Activated CD8-positive, alpha-beta memory T cell treated with anti-CD3 and anti-CD28 coated beads, Interleukin-2, amount 10 ng/mL, durations not matched to agents 7 days and 5 days (primary cell): ENCODE measurements at places on chromosomes 12 and 14.

DNA sequence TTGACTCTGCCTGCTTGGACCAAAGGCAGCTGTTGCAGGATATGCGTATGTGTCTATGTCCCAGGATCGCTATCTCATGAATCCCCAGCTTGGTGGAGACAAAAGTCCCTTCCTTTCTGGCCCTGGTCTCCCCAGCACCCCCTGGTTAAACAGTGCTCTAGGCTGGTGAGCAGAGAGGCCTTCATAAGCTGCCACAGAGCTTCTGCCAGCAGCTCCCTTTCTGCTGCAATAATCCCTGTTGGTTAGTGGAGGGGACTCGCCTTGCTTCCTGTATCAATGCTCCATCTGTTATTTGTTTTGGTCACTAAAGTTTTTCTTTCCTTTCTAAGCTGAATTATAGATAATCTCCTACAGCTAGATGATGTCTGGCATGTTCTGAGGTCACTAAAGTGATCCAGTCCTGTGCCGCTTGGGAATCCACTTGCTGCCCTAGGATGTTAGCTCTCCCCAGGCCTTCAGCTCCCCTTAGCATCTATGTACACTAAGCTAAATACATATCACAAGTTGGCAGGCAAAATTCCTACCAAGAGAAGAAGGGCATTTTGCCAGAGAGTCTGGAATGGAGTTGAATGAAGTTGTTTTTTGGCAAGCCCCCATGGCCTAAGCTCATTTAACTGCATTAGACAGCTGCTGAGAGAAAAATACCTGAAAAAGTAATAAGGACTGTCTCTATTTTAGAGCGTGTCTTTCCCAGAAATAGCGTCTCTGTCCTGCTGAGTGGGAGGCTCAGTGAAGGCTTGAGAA is 47.8 kb downstream of the RDH12 start:
- no peak for DNase-seq

GRCh38 chr12:45828402-45828801 is 98.9 kb downstream of the ARID2 start:
- no peak for DNase-seq

- no peak for DNase-seq
These were observed 21.2 kb downstream of the TAS2R50 start for GRCh38 chr12:10965476-10965875.

- no peak for DNase-seq
These were observed 27.6 kb downstream of the SAMD4A start for GRCh38 chr14:54594537-54594936.

GRCh38 chr12:120376416-120376815 is 7.5 kb upstream of the MSI1 start:
- no peak for DNase-seq

- no peak for DNase-seq
These were observed 46.3 kb downstream of the PTCSC3 start for GRCh38 chr14:36130186-36130585.

DNA sequence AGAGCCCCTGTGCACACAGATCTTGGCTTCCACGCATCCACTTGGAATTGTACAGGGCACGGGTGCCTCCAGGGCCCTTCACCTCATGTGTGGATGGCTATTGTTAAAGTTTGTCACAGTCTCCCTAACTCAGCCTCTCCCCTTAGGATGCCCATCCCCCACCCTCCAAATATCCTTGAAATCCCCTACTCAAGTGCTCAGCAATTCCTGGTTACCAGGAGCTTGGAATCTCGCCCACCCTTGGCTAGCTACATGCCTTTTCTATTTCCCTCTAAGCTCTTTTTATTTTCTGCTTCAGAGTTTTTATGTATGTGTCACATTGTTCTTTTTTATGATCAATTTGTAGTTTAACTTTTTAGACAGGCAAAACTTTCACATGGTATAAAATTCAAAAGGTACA is 13.0 kb upstream of the NR1H4 start:
- no peak for DNase-seq

DNA sequence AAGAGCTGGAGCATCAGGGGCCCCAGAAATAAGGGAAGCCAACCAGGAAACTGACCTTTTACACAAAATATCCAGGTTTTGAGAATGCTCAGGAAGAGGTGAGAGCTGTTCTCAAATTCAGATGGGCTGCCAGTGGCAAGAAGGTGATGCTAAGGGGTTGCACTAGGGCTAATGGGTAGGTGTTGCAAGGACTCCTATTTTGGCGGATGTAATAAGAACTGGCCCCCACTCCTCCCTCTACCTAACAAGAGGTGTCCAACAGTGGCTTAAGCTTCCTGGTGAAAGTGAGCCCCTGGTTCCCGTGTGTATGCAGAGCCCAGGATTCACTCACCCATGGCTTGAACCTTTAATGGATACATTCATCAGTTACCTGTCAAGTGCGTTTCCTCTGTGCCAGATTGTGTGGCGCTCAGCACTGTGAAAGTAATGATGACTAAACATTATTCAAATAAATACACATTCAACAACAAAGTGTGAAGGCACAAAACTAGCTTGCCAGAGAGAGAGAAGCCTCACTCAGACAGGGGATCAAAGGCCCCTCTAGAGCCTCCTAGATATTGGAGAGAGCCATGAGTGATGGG is 705 bp upstream of the CHGA start:
- DNase-seq, result no peak

GRCh38 chr14:73467377-73467776 is 9.0 kb upstream of the NUMB start:
- DNase-seq, result peak; percentile 55

GRCh38 chr14:104697892-104698583 is 8.6 kb downstream of the INF2 start:
- DNase-seq, result no peak

- peak; percentile 36 for DNase-seq
These were observed 289.8 kb upstream of the RTL1 start for GRCh38 chr14:101193106-101193844.

GRCh38 chr12:118925826-118926225 is 55.5 kb upstream of the SRRM4 start:
- DNase-seq, result no peak

DNA sequence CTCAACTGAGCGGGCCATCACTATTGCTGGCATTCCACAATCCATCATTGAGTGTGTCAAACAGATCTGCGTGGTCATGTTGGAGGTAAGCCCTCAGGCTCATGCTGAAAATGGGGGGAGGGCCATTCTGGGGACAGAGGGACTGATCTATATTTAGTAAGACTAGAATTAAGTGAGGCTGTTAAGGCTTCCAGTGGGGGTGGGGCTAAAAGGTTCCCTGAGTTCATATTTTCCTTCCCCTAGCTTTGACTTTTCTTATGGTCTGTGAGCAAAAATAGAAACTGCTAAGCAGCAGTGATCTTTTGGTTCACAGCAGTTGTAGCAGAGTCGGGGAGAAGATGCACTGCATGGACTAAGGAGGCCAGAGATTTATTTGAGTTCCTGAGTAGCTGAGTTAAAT is 9.2 kb downstream of the PCBP2 start:
- no peak for DNase-seq

DNA sequence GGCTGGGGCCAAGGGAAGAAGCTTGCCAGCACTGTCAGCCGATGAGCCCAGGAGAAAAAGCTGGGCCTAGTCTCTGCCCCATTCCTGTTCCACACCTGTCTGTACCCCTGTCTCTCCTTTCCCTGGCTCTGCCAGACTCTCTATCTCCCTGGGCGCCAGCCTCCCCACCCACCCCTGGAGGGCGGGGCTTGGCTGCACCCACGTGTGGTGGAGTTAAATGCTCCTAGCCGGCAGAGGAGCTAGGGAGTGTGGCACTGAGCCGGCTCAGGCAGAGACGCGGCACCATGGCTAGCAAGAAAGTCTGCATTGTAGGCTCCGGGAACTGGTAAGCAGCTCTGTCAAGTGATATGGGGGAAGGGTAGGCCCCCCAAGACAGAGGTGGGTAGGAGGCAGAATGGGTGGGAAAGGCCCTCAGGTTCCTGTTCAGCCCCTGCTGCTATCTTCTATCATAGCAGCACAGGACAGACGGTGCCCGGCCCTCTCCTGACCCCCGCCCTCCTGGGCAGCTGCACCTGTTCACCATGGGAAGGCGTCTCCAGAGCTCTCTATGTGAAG is at the start of gene GPD1:
TSS of gene GPD1 (plus strand) at position 242 of the 555 bp plus-strand sequence. CDS start at position 285, 43 bp downstream.
- no peak for DNase-seq

- no peak for DNase-seq
These were observed 58.5 kb downstream of the NUAK1 start for GRCh38 chr12:106080041-106080790.

GRCh38 chr12:116837097-116837496 is 44.1 kb downstream of the HRK start:
- no peak for DNase-seq

- no peak for DNase-seq
These were observed 18.6 kb upstream of the RIN3 start for GRCh38 chr14:92495027-92495426.

DNA sequence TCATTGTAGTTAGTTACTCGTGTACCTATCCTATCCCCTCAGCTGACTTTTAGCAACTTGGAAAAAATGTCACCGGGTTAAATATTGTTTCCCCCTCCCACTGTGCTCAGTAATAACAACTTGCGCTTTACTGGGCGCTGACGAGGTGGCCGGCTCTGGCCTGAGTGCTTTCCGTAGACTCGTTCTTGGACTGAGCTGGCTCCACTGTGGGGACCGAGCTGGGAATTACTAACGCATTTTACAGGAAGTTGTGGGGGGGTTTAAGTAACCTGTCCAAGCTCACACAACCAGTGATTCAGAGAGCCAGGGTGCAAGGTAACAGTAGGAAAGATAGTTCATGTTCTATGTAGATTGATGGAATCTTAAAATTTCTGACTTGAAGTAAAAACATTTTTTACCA is 82.5 kb upstream of the KICS2 start:
- no peak for DNase-seq

- DNase-seq, result no peak
These were observed 2.7 kb upstream of the SOAT2 start for GRCh38 chr12:53100466-53101151.

DNA sequence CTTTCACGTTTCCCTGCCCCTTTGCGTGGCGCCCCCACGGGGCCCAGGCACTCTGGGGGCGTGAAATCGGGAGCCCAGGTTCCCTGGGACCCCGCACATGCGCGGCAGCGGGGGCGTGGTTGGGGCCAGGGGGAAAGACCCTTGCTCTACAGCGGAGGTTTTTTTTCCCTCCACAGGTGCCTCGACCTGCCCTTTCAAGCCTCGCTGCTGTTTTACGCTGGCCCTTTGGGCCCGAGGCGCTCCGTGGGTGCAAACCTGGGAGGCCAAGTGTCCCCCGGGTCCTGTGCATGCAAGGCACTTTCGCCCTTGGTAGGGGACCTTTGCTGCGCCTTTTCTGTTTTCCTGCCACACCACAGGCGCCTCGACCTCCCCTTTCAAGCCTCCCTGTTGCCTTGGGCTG is 329.8 kb downstream of the ALG10 start:
- no peak for DNase-seq

- no peak for DNase-seq
These were observed 1.1 kb upstream of the RPL41 start for GRCh38 chr12:56115329-56115728.

DNA sequence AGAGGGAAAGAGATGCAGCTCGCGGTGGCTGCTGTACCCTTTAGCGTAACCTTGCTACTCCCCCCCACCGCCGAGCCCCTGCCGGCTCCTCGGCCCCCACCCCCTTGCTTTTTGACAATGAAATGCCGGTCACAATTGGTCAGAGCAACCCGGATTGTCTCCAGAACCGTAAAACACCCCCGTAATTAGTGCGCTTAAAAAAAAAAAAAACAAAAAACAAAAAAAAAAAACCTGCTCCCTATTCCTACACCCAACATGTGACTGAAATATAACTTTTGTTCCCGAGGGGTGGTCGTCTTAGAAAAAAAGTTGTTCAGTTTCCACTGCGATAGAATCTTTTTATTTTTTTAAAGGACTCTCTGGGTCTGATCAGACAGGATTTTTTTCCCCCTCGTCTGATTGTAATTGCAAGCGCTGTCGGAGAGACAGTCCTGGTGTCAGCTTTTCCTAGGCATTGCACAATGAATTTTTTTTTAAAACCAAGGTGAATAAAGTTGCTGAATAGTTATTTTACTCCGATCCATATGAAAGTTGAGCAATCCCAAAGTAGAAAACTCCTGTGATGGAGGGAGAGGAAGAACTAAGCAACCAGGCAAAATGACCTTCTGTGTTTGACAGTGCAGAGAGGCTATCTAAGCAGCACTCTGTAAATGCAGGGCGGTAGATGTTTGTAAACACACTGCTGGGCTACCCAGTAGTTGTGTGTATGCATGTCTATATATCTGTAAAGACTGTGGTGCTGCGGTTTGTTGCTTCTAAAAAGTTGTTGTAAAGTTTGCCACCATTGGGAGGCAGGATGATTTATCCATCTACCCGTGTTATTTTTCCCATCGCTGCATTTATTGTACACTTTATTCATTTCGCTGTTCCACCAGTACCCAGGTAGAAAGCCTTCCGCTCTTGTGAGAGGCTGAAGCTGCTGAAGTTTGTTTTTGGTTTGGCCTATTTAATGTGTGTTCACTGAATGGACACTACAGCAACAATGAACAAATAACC is 1.1 kb downstream of the ETV6 start:
- peak; percentile 57 for DNase-seq

DNA sequence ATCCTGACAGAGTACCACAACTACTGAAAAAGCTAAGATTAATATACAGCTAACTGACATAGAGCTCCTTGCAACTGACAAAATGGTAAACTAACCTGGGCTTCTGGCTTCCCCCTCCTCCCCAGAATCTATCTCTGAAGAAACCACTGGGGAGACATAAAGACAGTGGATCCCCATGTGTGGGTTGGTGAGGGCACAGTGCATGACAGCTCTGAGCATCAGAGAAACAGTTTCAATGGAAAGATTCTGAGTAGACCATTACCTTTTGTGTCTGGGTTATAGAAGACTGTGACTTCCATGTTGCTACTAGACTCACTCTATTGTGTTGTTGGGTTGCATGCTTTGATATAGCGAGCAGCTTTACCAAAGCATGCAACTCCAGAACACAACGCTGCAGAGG is 247.4 kb downstream of the EFCAB11 start:
- DNase-seq, result no peak

DNA sequence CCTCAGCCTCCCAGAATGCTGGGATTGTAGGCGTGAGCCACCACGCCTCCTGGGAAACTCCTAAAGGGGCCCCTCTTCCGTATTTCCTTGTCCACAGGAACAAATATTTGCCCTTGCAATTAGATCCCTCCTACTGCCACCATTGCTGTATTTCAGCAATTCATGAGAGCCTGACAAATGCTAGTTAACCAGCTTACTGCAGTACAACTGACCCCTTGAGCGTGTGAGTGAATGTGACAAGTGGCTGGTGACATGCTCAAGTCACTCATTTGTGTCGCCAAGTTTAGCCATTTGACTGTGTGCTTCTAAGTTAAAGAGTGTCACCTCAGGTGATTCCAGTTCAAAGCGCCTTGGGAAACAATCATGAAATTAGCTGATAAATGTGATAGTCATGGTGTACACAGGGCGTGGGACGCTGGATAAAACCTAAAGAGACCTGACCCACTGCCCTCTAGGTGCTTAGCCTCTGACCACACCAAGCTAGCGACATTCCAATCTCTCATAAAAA is 56.1 kb upstream of the MAP1LC3B2 start:
- no peak for DNase-seq

DNA sequence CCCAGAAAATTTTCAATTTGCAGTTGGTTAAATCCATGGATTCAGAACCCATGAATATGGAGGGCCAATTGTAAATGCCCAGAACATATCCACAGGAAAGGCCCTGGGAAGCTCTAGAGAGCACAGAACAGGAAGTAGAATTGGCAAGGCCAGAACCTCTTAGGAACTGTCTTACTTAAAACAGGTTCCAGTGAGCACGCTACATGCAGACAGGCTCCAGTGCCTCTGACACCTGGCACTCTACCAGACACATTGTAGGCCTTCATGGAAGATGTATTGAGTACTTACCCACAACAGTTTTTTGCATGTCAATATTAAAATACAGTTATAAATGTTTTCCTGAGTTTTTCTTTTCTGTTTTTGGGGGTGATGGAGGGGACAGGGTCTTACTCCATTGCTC is 188.2 kb upstream of the FRMD6 start:
- DNase-seq, result no peak
